CD4-positive, alpha-beta T cell (primary cell): ENCODE measurements at places on chromosomes 4 and X.

DNA sequence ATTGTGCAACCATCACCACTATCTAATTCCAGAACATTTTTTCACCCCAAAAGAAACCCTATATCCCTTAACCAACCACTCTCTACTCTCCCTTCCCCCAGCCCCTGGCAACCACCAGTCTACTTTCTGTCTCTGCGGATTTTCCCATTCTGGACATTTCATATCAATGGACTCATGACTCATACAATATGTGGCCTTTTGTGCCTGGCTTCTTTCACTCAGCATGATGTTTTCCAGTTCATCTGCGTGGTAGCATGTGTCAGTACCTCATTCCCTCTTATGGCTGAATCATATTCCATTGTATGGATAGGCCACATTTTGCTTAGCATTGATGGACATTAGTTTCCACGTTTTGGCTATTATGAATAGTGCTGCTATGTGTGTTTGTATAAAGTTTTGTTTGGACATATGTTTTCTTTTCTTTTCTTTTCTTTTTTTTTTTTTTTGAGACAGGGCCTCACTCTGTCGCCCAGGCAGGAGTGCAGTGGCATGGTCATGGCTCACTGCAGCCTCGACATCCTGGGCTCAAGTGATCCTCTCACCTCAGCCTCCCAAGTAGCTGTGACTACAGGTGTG lies 335.4 kb downstream of the BCOR start:
- DNase-seq = no peak

GRCh38 chr4:117965622-117966021 lies 68.7 kb upstream of the NDST3 start:
- no peak for DNase-seq

DNA sequence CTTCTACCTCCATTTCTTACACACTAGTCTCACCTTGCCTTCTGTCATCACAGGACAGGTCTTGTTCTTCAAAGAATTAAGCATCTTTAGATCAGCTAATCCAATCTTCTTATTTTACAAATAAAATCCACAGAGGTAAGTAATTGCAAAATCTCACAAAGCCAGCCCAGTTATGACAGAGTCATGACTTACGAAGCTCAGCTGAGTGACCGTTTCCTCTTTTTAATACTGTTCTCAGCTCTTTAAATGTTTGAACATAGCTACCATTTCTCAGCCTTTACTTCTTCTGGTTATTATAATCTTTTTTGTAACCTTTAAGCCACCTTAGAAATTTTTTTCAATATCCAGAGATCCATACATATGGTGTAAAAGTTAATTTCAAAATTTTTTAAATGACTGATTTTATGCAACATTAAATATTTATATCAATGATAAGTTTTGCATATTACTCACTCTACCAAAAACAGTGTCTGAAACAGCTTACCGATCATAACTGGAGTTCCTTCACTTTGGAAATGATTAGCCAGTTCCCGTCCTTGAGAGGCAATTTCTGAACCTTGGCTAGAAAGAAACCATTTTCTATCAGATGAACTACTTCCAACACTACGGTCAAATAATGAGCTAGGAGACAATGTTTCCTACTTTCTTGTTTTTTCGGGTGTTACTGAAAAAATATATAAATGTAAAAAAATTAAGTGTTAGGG lies 8.8 kb downstream of the ANKRD37 start:
- no peak for DNase-seq

- no peak for DNase-seq
Observed at GRCh38 chr4:145011636-145012035, 86.4 kb downstream of the ANAPC10 start.

DNA sequence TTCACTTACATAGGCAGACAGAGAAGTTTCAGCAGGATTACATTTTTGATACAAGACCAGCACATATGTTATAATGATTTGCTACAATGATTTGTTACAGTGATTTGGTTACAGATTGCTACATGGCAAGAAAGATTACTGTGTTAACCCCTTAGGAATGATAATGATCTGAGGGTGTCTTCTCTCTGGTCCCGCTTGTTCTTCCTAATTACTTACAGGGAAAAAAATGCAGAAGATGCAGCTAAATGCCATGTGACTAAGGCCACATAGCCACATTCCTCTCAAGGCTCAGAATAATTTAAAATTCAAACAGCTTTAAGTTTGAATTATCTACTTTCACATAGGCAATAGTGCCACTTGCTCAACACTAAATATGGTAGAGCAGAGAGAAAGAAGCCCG lies 9.7 kb upstream of the LAP3 start:
- DNase-seq = no peak

- no peak for DNase-seq
Observed at GRCh38 chr4:128338634-128339355, 51.2 kb upstream of the PGRMC2 start.

- no peak for DNase-seq
Observed at GRCh38 chrX:103517246-103517645, 2.0 kb downstream of the RAB40A start.

- DNase-seq = no peak
Observed at GRCh38 chr4:79141530-79141929, 184.3 kb downstream of the NAA11 start.
